ENCODE measurements at places on chromosomes 1 and 21.

DNA sequence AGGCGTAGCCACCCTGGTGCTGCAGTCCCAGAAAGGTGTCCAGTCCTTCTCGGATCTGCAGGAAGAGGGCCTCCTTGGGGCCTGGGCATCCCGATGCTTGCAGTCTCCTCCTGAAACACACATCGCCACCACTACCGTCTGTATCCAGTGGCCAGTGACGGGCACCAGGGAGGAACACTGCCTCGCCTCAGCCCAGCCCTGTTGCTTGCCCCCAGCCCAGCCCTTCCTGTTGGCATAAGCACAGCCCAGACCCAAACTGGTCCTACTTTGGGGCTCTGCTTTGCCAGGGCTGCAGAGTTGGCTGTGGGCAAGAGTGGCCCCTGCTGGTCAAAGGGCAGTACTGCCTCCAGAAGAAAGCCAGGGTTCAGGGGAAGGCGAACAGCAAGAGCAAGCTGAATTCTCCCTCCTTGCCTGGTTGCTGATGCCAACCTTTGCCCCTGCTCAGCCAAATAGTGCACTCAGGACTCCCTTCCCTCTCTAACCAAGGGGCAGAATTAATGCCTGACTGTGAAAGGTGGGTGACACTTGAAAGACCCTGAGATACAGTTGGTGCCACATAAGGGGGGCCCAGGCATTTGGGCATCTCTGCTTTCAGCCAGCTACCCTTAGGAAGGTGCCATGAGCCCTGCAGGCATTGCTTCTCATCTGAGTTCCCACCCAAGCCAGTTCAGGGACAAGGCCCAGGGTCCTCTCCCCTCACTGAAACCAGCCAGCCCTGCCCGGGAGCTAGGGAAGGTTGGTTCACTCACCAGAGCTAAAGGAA is 11.1 kb upstream of the ARHGEF2 start:
- peak; percentile 42 for DNase-seq

DNA sequence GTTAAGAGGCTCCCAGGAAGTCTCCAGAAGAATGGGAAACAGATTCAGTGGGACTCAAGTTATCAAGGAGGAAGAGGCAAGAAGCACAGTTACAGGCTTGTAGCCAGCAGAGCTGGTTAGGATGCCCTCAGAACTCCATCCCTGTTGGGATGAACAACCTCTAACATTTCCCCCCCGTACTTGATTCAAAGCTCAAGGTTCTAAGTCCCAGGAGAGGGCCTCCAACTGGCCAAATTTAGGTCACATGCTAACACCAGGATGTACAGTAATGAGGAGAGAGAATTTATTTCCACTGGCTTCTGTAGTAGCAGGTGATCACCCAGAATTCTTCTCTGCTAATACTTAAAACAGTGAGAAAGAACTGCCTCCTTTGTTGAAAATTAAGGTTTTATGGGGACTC is 22.3 kb upstream of the HSPA13 start:
- DNase-seq, result no peak

DNA sequence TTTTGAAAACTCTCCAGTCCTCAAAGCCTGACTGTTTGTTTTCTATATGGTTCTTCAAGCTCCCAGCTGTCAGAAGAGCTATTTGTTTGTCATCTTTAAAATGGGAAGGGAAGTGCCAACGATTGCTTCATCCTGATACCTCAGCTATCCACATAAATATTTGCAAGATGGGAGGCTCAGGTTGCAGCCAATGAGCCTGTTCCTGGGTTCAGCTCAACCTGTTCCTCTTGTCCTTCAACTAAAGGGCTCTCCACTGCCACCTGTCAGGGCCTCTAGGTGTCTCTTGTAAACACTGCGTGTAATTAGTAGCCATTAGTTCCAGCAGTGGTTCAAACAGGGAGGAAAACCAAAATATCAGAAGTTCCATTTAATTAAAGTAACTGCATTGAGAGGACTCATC is 445.1 kb downstream of the AJAP1 start:
- no peak for DNase-seq

- DNase-seq, result no peak
Observed at GRCh38 chr1:213300433-213300832, 249.4 kb downstream of the RPS6KC1 start.

DNA sequence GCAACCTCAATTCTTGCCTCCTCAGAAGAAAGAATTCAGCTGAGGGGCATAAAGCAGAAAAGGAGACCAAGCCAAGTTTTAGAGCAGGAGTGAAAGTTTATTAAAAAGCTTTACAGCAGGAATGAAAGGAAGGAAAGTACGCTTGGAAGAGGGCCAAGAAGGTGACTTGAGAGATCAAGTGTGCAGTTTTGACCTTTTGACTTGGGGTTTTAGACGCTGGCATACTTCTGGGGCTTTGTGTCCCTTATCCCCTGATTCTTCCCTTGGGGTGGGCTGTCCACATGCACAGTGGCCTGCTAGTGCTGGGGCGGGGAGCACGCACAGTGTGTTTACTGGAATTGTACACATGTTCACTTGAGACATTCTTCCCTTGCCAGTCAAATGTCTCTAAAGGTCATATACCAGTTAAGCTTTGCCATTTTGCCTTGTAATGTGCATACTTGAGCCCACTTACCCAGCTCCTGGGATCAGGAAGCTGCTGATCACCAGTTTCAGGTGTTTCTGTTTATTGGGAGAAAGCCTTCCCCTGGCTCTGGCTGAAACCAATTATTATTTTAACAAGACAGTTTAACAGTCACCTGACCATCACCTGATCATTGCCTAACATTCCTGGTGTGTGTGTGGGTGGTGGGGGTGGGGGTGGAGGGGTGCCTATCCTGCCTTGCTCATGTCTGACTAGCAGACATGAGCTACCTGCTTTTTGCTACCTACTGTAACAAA is 36.2 kb downstream of the UTP25 start:
- DNase-seq, result no peak

DNA sequence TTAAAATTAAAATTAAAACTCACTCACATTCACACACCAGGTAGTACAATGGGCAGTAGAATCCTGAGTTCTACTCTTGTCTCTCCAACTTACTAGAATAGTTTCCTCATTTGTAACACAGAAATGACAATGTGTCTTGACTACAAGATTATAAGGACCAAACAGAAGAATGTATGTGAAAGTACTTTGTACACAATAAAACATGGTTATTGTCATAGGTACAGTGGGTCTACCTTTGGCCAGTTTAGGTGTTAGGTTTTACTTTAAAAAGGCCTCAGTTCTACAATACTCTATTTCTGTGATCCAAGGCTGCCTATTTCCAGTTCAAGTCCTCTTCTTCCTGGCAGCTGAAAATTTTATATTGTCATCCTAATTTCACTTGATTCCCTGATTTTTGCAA is 50.2 kb downstream of the LUZP1 start:
- no peak for DNase-seq

DNA sequence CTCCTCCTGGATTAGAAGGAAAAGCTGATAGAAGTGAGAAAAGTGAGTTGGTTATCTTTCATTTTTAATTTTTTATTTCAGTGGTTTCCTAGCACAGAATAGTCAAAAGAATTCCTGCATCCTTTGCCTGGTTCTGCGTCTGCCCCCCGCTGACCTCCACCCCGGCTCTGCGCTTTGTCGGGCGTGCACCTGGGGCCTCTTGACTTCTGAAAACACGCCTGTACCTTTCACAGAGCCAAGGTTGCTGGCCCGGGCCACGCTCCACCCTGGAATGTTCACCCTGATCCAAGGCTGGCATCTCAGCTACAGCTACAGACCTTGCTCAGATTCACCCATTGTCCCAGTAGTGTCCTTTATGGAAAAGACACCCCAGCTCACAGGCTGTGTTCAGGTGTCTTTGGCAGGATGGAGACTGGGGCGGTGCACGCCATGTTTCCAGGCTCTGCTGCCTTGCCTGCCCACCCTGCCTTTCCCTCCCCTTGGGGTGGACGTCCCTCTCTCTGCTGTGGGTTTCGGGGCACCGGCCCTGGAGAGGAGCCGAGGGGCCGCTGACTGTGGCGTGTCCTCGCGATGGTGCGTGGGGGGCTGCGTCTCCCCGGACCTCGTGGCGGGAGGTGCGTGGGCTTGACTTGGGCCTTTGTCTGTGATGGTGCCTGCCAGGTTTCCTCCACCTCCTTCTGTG is 40.3 kb upstream of the DIP2A start:
- no peak for DNase-seq

DNA sequence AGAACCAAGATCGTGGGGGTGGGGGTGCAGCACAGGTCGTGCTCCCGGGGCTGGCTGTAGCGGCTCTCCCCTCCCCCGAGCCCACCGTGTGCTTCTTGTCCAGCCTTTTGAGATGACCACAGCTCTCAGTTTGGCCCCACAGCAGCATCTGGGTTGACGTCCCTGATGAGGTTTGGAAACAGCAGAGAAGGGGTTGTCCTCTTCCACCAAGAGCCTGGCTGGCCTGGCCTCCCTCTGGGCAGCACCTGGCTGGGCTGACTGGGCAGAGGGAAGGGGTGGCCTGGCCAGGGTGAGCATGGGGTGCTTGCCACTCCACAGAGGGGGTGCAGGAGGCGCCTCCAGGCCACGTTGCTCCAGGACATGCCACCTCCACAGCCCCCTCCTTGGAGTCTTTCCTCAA is 61.5 kb downstream of the SKI start:
- DNase-seq, result no peak

DNA sequence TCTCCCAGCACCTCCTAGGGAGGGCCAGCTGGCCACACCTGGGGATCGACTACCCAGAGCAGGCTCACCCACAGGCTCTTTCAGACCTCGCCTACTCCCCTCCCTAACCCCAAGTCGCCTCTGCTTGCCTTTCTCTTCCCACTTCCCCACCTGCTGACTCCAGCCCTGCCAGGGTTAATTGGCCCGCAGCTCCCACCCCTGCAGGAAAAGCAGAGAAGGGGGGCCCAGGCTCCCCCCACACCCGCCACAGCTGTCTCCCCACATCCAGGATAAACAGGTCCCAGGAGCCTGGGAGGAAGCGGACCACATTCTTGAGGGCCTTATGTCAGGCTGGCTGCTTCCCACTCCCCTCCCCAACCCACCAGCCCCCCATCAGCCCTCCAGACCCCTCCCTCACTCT is 45.0 kb downstream of the TAS1R2 start:
- no peak for DNase-seq

GRCh38 chr1:182507685-182508084 is 57.7 kb downstream of the RGSL1 start:
- no peak for DNase-seq

DNA sequence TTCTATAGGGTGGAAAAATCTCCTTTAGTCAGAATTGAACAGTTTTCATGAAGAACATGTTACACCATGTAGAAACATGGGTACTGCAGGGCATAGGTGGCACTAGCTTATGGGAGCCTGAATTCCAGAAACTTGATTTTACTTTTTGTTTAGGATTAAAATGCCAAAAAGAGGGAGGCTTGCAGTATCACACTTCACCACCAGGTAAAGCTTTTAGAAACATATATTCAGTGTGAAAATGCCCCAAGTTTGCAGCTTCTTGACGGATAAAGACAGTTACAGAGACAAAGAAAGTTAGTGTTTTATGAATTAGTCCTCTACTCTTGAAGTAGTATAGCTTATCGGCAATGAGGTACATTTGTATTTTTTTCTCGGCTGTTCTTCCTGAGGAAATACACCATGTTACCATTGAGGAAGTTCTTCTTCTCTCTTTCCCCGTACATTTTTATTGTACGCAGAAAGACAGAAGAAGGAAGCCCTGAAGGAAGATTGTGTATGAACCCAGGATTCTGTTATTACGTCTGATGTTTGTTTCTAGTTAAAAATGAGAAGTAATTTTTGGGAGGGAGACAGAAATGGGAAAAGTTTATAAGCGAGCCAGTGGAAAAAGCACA is 66.1 kb downstream of the PBX1 start:
- no peak for DNase-seq

DNA sequence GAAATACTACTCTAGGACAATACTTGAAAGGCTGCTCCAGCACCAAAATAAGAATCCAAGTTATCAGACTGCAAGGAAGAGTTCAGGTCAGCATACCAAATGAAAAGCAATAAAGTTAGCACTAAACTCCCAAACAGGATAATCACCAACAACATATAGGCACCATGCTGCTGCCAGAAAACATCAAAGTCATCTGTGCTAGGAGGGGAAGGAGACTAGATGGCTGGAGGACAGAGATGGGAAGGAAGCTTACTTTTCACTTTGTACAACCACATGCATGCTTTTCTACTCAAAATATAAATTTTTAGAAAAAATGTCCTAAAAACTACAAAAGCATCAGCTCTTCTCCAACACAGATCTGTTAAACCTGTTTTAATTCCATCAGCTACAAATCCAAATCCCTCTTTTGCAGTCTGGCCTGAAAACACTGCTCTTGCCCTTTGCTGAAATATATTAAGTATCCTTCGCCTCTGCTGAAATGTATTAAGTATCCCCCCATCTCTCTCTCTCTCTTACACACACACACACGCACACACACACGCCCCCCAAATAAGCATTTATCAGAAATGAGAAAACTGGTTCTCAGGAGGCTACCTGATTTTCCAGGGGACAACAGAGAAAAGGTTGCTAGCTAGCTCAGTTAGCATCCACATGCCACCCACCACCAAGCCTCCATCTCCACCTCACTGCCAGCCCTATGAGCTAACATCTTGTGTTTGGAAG is 1.5 kb downstream of the GATAD2B start:
- DNase-seq, result no peak

GRCh38 chr1:7406641-7407543 is 364.2 kb upstream of the VAMP3 start:
- DNase-seq, result no peak

DNA sequence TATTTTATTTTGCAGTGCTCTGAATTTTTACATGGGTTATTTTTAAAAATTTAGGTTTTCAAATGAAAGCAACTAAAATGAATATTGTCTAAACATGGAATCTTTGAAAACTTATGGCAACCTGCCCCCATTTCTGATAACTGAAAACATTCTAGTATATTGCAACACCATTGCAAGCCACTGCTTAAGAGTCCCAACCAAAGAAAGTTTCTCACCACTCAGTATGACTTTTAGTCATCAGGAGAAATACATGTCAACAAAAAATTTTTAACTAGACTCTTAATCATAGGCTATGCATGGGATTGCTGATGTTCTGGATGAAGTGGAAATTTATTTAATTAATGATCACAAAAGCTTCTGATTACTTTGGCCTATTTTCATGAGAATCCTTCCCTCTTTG is 112.1 kb downstream of the TNFSF18 start:
- DNase-seq, result no peak

DNA sequence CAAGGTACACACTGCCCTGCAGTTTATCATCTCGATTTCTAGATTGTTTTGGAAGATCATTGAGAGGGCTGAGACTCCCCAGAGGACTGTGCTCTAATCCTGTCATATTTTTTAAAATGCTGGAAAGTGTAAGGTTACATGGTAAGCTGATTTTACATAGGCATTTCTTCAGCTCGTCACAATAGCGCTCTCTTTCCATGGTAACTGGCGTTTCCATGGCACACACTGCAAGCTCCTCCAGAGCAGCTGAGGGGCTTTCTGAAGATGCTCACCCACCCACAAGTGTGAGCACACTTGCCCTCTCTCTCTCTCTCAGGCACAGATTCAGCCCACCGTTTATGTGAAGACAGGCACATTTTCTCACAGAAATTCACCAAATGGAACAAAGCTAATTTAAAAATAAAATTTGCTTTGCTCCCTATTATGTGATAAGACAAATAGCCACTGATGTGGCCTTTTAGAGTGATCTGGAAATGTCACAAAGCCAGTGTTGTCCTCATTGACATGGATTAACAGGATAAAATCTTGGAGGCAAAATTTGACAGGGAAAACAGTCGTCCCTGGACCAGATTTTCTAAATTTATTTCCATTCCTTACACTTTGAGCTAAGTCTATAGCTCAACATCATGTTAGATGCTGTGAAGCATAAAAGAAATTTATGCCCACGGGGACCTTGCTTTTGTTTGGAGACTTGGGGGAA is 421.5 kb downstream of the RWDD3 start:
- DNase-seq, result no peak

- peak; percentile 32 for DNase-seq
Observed at GRCh38 chr21:43645136-43645891, 14.0 kb downstream of the HSF2BP start.

- no peak for DNase-seq
Observed at GRCh38 chr1:75449998-75450397, 160.9 kb downstream of the SLC44A5 start.
